Activated CD4-positive, alpha-beta T cell treated with anti-CD3 and anti-CD28 coated beads, Interleukin-2, amount 50 U/mL, for 48 hours (primary cell): ENCODE measurements at places on chromosomes 5 and 9.

DNA sequence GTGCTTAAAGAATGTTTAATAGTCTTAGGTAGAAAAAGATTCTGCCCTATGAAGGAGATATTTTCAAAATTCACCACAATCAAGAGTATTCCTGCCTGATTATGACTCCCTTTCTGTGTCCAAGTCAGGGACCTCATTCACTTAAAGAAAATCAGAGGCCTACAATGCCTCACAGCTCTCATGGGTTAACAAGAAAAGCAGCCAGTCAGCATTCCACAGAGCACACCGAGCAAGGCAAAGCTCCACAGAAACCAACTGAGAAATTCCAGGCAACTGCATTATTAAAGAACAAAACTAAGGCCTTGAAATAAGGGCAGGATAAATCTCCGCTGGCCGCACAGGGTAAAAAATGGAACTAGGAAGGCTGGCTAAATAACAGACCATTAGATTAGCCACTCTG lies 161.1 kb downstream of the TARS1 start:
- no peak for DNase-seq

- no peak for DNase-seq
Measured at GRCh38 chr9:33429256-33429985, 18.0 kb downstream of the AQP3 start.

GRCh38 chr5:93431250-93431649 lies 149.8 kb downstream of the NR2F1-AS1 start:
- no peak for DNase-seq

DNA sequence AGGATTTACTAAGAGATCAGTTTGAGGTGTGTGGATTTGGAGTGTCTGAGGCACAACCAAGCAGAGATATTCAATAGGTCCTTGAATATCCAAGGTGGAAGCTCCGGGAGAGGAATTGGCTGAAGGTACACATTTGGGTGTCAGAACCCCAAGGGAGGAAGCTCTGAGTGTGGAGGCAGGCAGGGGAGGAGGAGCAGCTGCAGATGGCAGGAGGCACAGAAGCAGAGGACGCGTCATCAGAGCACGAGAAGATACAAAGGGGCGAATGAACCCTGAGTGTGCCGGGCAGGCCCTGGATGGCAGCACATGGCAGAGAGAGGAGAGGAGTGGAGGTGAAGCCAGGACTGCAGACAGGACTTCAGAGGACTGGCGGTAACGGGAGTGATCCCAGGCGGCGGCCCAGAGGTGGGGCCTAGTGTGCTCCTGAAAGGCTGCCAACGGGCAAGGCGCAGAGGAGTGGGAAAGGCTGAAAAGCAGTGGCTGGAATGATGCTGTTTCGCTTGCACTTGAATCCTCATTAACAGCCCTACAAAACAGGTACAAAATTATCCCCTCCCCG lies 179.8 kb downstream of the FANCC start:
- no peak for DNase-seq

DNA sequence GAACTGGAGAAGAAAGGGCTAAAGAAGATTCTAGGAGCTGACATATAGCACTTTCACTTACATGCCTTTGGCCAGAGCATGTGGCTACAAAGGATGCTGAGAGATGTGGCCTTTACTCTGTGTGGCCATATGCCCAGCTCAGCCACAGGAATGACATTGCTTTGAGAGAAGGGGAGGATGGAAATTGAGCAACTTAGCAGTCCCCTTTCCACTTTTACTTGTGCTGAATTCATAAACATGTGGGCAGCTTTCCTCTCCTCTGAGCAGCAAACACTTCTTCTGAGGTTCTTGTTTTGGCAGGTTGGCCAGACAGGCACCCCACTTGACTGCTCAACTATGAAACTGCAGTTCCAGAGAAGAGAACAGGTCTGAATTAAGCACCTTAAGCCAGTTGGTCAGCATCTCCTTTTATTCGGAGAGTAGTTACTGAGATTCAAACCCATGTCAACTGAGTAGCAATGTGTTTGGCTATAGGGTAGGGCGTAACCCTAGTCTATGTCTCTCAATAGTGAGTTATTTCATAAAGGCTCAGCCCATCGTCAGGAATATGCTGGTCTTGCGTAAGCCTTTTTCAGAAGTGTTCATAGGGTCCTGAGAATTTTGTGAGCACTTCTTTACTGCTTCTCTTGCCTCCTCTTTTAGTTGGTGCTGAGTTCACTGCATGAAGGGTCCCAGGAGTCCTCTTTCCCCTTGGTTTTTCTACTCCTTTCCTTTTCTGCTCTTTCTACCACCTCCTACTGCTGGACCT lies 134.5 kb downstream of the PALM2AKAP2 start:
- no peak for DNase-seq

DNA sequence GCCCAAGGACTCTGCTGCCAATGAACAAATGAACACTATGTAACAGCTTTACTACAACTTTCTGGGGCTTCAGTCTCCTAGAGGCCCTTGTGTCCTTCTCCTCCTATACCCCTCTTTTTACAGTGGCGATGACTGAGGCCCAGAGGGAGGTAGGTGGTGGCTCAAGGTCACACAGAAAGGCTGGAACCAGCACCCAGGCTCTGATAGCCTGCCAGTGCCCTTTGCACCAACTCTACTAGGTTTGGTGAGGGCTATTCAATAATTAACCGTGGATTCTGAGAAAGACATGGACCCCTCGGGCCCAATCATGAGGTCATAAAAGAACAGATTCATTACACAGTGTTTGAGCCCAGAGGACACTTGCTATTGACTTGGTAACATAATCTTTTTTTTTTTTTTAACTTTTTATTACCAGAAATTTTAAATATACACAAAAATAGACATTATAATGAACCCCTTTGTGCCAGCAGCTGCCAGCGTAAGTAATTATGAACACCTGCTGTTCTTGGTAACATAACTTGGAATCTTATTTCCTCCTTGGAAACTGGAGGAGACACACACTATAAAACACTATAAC lies 6.1 kb upstream of the ALDH1B1 start:
- DNase-seq: no peak

DNA sequence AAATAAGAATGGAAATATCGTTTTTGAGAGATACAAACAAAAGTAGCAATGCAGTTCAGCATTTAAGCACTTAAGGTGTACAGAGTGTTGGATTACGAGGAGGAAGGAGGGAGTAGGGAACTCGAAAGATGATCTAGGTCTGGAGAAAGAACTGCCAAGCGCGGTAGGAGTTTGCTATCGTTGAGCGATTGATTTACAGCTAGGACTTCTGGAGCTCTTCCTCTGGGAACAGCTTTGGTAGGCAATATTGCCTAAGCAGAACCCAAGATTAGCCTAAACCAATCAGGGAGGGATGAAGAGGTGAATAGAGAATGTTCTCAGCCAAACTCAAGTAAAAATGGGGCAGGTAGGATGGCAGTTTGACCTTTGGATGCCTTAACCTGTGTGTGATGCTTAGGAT lies 965 bp downstream of the CLTA start:
- no peak for DNase-seq

GRCh38 chr5:136058972-136059354 lies 30.2 kb downstream of the TGFBI start:
- no peak for DNase-seq

- no peak for DNase-seq
Measured at GRCh38 chr9:22228542-22228941, 218.1 kb upstream of the DMRTA1 start.

DNA sequence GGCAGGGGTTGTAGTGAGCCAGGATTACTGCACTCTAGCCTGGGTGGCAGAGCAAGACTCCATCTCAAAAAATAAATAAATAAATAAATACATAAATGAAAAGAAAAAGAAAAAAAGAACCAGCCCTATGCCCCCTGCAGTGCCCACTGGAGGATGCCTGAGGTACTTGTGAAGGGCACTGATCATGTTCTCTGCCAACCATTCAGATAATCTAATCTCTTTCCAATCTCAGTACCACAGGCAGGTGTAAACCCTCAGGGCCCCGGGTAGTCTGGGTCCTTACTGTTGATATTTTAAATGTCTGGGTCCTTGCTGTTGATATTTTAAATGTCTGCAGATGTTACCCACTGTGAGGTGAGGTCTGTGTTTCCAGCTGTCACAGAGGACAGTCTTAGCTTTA lies 321.8 kb upstream of the ADCY2 start:
- DNase-seq: no peak

GRCh38 chr5:167653645-167654106 lies 637.8 kb upstream of the WWC1 start:
- DNase-seq: no peak

- no peak for DNase-seq
Measured at GRCh38 chr5:58183786-58184085, 276.1 kb downstream of the PLK2 start.

DNA sequence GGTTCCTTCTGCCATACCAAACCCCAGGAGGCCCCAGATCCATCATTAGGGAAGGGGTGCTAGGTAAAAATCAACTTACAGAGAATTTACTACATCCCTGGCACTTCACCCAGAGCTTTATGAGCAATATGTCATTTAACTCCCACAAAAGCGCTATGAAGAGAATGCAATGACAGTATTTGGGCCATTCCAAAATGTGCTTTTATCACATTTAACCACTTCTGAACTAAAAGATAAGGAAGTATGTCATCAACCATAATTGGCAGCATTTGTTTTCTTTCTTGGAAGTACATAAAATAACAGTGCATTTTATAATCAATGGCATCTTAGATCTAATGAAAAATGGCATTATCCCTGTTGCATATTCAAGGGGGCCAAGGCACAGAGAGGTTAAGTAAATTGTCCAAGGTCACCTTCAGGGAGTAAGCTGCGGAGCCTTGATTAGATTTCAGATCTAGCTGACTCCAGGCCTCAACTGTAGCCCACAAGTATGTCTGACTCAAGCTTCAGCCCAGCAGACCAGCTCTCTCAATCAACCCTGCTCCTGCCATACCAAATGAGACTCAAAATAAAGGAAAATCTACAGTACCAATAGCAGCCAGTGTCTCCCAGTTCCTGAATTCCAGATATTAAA lies 16.5 kb downstream of the SH3TC2 start:
- DNase-seq: no peak

DNA sequence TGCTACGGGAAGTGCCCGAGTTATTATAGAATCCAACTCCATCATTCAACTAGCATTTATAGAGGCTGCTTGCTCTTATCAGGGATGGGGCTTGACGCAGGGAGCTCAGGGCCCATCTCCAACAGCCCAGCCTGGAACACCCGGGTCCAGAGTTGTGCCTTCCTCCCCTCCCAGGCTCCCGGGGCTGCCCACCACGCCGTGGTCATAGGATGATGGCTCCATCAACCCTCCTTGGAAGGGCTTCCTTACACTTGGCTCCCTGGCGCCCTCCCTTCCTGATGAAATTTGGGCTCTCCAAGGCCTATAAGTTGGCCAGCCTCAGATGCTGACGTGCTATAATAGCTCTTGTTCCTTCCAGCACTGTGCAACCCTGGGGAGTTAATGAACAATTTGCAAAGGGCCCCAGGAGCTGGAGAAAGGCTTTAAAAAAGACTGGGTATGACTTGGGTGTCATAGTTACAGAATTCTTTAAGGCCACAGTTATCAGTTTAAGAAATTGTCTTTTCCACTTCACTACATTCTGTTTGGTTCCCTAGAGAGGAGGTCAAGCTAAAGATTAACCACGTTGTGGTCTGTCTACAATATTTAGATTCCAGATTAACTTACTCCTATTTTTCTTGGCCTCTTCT lies 42.5 kb upstream of the GADD45G start:
- no peak for DNase-seq

DNA sequence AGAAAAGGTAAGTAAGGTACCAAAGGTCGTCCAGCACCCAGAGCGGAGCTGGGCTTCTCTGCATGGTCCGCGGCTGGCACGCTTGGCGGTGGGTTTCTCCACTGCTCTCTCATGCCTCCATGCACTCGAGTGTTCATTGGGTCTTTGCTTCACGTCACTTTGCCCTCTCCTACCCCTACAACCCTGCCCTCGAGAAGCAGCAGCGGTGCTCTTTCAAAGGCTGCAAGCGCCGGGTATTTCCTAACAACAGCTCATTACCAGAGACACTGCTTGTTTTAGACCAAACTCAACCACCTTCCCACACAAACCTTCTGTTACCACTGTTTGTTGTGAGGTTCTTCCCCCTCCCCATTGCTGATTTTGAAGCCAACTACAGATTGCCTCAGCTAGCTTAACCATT lies 21.5 kb upstream of the ZBTB34 start:
- no peak for DNase-seq

DNA sequence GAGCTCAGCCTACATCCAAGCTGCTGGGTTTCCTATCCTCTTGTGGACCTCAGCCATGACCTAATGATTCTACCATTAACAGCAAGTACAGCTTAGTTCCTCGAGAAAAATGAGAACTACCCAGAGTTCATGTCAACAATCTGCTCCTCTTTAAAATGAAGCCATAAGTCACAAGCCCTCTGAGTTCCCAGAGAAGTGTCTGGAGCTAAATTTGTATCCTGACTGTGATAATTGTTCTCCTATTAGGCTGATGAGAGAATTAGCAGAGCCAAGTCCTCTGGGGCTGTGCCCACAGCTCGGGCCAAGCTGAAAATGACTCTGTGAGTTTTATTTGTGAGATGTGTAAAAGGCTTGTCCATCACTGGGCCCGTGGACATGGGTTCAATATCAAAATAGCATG lies 145.1 kb upstream of the SMIM23 start:
- no peak for DNase-seq

DNA sequence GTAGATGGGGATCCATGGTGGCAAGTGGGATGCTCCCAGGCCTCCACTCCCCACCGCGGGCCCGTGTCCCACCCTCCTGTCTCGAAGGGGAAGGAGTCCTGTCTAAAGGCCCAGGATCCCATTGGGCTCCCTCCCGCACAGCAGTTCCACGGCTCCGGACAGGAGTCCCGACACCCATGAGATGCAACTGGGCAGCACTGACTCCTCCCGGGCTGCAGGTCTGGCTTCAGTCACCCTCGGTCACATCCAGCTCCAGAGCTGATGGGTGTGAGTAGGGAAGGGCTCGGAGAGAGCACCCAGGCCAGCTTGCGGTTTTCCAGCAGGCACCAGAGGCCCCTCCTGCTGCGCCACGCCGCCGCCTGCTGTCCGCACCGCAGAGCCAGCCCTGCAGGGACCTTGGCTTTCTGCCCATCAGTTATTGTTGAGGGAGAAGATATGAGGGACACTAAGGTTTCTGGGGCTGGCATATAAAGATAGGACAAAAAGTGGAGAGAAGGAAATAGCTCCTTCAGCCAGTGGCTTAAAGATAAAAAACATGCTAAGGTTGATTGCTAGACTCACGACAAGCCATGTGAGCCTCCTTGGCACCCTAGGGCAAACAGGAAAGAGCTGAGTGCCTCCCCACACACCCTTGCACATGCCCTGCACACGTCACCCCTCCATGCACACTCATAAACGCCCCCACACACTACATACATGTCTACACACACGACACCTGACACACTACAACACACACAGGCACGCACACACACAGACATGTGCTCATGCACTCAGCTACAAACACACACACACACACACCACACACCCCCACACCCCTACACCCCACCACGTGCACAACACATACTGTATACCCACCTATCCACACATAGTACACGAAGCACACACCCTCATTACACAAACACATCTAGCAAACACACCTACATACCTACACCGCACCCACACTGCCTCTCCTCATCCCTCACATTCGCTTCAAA lies 79.0 kb downstream of the AK8 start:
- no peak for DNase-seq
